ENCODE measurements at places on chromosomes 12 and 14.

DNA sequence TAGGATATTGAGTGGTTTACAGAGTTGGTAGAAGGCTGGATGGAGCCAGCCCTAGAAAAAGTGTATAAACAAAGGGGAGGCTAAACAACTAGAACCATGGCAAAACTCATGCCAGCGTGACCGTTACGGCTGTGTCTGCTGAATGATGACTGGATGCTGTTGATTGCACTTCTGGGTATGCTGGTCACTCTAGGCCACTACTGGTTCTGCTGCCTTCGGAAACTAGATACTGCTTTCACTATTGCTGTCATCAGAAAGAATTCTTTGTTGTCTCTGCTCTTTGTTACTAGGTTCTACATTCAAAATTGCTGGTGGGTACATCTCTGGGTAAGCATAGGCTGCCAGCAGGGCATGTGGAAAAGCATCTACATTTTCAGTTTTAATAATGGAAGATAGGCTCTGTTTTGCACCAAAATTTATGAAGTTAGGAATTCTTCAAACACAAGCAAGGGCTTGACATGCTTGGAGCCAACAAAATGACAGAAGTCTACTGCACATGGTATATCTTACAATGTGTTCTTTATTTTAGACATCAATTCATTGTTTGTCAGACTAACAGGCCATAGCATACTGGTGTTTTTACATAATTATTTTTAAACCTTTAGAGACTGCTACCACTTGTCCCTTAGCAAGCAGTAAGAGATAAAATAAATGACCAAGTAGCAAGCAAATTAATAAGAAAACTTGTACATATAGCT lies 15.4 kb downstream of the MON2 start:
- DNase-seq: no peak

DNA sequence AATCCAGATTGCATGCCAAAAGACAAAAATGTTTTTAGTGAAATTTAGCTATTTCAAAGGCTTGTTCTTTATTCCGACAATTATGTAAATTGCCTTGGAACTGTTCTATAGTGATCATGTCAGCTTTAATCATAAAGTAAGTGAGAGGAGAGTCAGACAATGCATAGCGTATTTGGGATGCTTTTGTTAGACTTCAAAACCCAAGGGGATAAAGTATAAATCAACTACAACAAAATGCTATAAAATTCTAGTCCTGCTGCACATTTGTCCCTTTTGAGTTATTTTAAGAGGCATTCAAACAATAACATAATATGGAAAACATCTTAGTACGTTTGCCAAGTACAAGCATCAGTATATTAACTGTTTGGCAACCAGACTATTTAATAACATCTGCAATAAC lies 11.3 kb downstream of the RTRAF start:
- DNase-seq: no peak

- no peak for DNase-seq
Measured at GRCh38 chr14:69581316-69581935, 6.8 kb upstream of the CCDC177 start.

DNA sequence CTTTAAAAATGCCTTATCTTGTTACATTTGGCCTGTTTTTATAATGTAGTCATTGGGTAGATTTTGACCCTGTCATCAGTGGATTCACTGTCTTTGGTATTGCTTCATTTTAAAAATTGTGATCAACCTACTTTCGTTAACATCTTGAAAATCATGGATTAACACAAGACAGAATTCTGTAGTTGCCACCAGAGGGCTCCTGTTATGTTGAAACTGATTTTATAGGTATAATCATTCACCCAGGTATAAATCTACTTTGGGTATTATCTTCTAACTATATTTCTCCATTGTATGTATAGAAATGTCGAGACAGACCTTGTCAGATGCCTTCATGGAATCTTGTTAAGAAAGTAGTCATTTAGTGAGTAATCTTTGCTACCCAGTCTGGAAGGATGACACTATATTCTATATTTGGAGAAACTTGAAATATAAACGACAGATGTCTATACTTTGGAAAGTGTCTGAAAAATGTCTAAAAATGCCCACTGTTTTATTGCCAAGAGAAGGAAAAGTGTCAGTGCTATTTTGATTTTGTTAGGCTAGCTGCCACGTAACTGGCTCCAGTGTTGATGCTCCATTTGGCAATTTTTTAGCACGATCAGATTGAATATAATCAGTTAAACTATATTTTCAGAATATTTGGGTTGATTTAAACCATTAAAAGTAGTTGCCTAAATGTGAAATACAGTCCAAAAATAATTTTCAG lies 129.4 kb downstream of the PELI2 start:
- peak; percentile 24 for DNase-seq

DNA sequence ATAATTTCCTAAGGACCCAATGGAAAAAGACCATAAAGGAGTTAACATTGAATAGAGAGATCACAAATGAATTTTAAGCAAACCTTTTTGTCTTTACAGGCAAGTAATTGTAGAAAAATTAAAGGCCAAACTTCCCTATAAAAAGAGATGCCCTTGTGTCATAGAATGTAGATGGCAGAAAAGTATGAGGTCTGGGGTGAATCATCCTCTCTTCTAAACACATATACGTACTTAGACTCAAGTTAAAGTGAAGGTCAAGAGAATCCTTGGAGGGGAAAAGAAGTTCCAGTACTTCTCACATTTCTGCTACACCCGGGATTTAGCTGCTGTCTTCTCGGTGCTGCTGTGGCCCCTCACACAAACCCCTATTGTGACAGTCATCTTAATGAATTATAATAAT lies 116.2 kb upstream of the ARID2 start:
- DNase-seq: peak; percentile 51

DNA sequence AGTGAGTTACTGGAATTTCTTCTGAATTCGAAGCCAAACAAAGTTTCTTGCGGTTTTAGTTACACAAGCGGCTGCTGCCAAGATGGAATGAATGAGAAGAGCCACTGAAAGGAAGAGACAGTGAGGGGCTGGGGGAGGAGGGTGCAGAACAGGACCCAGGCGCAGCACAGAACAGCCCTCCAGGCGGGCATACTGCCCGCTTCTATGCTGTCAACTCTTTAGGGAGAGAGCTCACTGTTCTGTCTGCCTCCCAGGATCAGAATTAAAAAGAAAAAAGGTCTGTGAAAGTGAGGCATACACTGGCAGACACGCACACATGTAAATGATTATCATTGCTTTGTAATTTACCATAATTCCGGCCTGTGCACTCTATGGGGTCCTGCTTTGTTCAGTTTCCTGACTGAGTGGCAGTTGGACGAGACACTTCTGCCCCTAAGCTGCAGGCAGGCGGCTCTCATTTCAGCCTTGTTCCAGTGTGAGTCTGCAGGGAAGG lies 231.6 kb downstream of the CACNA1C start:
- no peak for DNase-seq

GRCh38 chr14:68790644-68791077 lies 2.2 kb downstream of the ZFP36L1 start:
- DNase-seq: peak; percentile 33

DNA sequence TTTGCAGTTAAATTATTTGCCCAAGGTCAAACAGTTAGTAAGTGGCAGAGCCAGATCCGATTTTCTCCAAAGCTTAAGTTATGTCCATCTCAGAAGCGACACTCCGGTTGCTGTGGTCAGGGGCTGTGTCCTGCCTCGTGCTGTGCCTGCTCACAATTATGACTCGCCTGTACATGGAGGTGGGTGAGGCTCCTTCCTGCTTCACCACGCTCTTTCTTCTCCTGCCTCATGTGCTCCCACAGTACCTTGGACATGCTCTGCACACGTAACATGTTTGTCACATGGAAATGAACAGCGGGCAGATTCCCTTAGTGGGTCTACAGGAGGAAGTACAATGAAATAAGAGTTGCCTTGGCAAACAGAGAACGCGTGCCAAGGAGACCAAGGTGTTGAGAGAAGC lies 62.2 kb upstream of the CCND2 start:
- peak; percentile 7 for DNase-seq

DNA sequence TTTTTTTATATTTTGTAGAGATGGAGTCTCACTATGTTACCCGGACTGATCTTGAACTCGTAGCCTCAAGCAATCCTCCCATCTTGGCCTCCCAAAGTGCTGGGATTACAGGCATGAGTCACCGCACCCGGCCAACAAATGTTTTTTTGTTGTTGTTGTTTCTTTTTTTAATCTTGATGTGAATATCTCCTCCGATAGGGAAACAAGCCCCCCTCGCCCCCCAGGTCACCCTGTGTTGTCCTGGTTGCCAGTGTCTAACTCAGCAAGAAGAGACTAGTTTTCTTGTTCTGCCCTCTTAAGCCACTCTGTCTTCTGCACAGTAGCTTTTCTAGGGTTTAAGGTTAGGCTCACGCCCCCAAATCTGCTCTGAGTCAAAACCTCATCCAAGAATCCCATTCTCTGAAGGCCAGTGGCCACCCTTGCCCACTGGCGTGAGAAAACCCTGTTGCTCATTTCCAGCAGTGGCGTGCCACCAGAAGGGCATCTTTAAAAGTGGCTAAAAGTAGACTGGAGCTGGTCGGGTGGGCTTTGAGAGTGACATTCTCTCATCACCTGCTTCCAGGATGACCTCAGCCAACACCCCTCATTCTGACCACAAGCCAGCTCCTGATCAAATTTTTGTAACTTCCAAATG lies 42.7 kb downstream of the C14orf132 start:
- DNase-seq: no peak

GRCh38 chr12:125132698-125133400 lies 67.6 kb downstream of the AACS start:
- DNase-seq: no peak

DNA sequence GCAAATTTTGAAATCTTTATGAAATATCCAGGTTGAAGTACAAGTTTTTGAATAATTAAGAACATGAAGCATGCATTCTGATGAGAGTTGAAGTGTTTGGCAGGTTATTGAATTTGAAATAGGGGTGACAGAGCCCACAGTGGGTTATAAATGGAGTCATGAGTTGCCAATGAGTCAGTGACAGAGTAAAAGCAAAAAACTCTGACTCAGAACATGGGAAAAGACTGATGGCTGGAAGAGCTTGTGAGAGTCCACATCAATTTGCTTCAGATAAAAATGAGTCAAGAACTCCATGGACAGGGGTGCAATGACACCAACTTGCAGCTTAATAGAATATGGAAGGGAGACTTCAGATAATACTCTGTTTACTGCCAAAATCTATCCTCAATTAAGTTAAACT lies 105.3 kb downstream of the SLC6A15 start:
- no peak for DNase-seq

DNA sequence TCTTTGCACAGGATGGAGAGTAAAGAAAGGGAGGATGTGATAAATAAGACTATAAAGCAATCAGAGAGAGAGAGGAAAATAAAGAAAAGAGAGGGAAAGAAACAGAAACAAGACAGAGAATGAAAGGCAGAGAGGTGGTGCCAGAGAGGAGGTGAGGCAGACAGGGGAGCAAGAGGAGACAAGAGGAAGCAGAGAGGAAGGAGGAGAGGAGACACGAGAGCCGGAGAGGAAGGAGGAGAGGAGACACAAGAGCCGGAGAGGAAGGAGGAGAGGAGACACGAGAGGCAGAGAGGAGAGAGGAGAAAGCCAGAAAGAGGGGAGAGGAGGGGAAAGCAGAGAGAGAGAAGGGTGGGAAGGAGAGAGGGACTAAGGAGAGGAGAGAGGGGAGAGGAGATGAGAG lies 125.2 kb downstream of the PAPOLA start:
- DNase-seq: no peak

GRCh38 chr12:2384533-2385351 lies 332.0 kb downstream of the CACNA1C start:
- DNase-seq: no peak

GRCh38 chr14:102370305-102370809 lies 7.6 kb downstream of the TECPR2 start:
- DNase-seq: peak; percentile 85

DNA sequence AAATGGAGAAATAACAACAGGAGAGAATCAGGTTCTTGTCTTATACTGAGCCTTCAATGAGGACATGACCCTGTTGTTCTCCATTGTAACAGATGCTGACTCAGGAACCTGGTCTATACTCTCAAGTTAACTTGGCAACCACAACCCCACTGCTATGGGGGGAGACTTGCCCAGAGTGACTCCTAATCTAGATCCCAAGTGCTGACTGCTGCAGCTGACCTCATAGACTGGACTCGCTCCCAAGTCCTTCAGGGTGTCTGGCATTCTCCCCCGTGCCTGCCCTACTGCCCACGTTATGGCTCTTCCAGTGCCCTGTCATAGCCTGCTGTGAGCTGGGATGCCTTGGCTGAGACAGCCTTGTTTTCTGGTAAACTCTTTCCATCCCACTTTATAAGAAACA lies 37.1 kb downstream of the NID2 start:
- DNase-seq: no peak

GRCh38 chr14:103023881-103024473 lies 33.4 kb downstream of the CDC42BPB start:
- peak; percentile 28 for DNase-seq

DNA sequence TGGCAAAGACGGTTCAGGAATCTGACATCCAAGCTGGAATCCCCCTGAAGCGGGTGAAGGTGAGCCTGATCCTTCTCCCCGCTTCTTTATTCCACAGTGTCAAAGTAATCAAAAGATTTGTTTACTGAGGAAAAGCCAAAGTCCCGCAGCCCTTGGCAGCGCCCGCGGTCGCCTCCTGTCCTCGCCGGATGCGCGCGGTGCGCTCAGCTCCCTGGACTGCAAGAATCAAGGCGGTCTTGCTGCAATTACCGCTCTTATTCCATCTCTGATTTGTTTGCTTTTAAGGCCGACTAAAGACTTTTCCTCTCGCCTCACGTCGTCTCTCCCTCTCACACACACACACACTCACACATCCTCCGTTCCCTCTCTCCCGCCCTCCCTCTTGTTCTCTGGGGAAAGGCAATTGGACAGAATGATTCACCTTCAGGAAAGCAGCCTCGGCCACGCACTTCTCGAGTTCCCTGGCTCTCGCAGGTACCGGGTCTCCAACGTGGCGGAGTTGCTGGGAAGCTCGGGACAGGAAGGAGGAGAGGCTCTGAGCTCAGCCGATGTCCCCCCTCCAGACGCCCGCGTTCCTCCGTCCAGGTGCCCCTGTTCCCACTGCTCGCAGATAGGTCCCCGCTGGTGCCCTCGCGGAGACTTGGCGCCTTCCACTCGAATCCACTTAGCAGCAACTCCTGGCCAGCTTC lies 68.6 kb upstream of the USP15 start:
- DNase-seq: no peak

DNA sequence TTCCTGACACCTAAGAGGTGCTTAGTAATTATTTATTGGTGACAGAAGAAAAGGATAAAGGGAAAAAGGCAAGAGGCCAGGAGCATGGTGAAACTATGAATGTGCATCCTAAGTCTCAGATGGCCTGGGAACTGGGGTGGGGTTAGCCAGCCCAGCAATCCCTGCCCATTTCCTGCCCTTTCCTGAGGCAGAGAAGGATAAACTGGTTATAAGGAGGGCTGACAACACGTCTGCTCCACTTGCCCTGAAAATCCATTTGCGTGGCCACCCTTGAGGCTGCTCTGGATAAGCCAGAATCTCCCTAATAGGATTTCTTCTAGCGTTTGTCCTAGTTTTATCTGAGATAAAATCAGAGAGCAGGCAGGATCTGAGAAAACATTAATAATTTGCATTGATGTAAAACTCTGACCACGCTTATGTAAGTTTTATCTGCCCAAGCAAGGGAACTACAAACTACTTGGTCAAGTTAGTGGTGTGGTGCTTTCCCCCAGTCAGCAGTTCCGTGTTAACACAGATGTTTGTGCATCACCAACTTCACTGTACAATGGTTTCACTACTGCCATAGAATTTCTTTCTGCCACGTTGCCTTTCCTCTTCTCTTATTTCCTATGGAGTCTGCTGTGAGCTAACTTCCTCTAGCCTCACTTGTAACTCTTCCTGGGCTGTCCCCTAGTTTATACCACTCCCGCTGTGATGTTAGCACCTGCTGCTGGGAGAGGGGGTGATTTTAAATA lies 392.7 kb downstream of the RPS29 start:
- DNase-seq: no peak

Measured in suppressor macrophage treated with lipopolysaccharide for 1 hour (primary cell).